ENCODE measurements at places on chromosomes 4 and X.

GRCh38 chr4:120318196-120318846, 251.7 kb upstream of the MAD2L1 start:
- no peak for DNase-seq

DNA sequence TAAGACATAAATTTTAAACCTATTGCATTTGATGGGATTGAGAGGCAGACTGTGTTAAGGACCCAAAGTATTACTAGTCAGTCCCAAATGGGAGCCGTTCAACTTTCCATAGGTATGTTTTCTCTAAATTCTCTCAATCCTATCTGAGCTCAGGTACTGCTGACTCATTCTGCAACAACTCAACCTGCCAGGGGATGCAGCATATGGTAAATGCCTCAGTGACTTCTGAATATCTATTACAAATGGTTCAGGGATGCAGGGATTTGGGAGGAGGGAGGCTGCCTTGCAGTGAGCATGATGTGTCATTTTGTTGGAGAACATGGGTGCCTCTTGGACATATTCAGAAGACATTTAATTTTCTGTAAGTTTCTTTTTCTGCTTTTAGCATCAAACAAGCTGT, 97.3 kb downstream of the HDAC8 start:
- no peak for DNase-seq

- DNase-seq = no peak
Observed at GRCh38 chr4:141654098-141654497, 17.7 kb downstream of the IL15 start.

DNA sequence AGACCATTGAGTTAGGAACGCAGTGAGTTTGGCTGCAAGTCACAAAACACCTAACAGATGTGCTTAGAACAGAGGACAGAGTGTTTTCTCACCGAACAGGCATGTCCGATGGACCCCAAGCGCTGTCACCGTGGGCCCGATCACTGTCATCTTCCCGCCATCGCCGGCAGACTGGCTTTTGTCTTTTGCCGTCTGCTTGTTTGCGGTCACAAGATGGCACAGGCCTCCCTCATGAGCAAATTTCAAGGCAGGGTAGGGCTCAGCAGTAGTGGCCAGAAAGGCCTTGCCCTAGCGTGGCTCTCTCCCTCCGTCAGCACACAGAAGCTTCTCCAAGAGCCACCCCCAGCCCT, 21.4 kb upstream of the MRFAP1 start:
- DNase-seq = no peak
